ENCODE measurements at places on chromosomes 5 and 9.

GRCh38 chr9:15755660-15756059 lies 202.8 kb downstream of the CCDC171 start:
- no peak for ATAC-seq

- ATAC-seq: no peak
Measured at GRCh38 chr9:137678202-137678601, 59.4 kb downstream of the EHMT1 start.

GRCh38 chr5:27511061-27511460 lies 472.7 kb upstream of the CDH9 start:
- ATAC-seq: no peak

- ATAC-seq: no peak
Measured at GRCh38 chr9:95373782-95374487, 56.4 kb upstream of the FANCC start.

DNA sequence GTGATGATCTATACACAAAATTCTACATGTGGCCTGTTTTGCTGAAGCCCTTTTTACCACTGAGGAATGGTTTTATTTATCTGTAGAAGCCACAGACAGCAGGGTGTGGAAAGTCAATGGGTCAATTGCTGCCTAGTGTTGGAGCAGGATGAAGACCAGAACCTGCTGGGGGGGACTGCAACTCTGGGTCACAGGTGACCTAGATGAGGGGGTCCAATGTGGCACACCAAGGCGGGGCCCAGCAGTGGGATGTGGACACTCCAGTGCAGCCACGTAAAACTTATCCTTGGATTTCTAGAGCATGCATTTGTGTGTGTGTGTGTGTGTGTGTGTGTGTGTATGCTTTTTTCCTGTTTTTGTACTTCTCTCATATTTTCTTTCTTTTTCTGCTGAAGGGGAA lies 147.5 kb upstream of the PHYKPL start:
- ATAC-seq: no peak

- ATAC-seq: no peak
Measured at GRCh38 chr9:121348221-121348620, 21.8 kb downstream of the STOM start.

- ATAC-seq: no peak
Measured at GRCh38 chr5:142342128-142342981, 17.5 kb upstream of the SPRY4 start.

DNA sequence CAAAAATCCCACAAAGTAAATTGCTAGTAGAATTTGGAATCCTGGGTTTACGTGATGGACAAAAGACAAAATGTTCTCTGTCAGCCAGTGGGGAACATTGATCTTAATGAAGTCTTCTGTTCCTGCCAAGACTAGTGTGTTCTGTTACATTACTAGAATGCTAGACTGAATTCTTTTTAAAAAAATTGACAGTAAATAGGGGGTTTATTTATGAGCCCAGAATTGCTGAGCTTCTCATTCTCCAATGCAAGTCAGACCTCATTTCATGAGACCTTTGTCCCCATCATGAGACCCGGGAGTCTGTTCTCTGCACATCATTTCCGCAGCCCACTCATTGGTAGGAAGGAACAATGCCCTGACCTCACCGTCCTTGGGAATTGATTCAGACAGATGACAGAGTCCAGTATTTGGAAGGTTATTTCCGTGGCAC lies 173.8 kb upstream of the OTULINL start:
- ATAC-seq: peak; percentile 14

DNA sequence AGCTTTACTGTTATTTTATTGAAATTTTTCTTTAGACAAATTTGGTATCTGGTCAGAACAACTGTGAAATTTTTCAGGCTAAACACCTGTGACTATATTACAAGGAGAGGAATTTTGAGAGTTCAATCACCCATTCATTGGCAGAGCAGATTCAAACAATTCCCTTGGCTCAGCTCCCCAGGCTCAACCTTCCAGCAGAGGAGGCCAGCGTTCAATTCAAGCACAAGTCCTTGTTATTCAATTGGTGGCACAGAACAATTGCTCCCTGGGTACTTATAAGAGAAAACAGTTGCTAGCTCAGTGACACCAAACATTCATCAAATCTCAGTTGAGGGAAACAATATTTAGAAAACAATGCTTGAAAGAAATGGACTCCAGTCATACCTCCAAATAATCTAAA lies 83.3 kb downstream of the SUSD1 start:
- no peak for ATAC-seq

GRCh38 chr9:18314316-18314715 lies 159.6 kb upstream of the ADAMTSL1 start:
- no peak for ATAC-seq

DNA sequence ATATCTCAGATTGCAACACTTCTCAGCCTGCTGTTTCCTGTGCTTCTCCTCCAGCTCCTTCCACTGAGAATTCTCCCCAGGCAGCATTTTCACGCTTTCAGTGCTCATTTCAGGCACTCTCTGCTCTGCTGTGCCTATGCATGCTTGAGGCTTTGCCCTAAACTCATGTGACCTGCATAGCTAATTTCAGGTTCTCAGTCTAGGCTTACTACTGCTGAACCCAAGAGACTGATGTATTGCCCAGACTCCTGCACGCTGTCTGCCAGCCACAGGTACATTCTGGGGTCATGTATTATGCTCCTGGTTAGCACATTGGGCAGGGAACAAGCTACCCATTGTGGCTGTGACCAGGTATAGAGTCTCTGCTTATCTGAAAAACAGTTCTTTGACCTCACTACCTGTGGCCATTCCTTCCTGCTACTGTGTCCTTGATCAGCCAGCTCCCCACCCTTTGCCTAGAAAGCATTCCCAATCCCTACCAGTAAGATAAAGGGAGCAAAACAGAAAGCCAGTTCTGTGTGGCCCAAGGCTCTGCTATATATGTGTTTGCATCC lies 34.7 kb downstream of the PIP5K1B start:
- no peak for ATAC-seq

DNA sequence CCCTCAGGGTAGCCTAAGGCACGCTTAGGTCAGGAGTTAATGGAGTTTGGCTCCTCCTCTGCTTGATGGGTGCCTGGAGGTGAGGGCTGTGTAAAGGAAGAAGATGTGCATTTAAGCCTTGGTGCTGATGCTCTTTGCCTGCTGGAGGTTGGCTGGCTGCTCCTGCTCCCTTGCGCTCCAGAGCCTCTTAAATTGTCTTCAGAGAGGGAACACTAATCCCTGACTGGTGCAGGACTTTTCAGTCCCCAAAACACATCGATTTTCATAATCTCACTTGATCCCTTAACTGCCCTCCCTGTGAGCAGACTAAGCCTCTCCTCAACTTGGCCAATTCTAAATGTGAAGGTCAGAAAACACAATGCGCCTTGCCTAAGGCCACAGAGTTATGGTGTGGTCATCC lies 16.2 kb upstream of the TCOF1 start:
- no peak for ATAC-seq

GRCh38 chr5:37840053-37841034 lies 503 bp upstream of the GDNF start:
- peak; percentile 67 for ATAC-seq

DNA sequence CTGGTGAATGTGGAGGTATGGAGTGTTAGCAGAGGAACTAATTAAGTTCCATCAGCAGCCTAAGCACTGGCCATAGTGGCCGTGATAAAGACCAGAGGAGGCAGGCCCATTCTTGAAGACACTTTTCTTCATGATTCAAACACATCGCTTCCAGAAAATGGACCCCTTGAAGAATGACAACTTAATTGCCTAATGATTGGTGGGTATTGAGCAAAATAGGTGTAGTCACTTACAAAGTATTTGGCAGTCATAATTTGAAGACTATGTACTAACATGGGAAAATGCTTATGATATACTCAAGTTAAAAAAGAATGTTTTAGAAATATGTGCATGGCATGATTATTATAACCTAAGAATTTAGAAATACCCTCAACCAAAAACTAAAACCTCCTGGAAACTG lies 44.8 kb downstream of the MEGF10 start:
- no peak for ATAC-seq

GRCh38 chr5:83034036-83034435 lies 43.2 kb downstream of the TMEM167A start:
- ATAC-seq: no peak

- ATAC-seq: no peak
Measured at GRCh38 chr9:108163321-108164005, 673.9 kb upstream of the KLF4 start.

Data from SK-N-SH treated with all-trans-retinoic acid at 6 μM for 48 hours (cell line).